ENCODE measurements at places on chromosomes 5 and 9.

GRCh38 chr9:93597142-93597706, 20.8 kb downstream of the PHF2 start:
- no peak for DNase-seq

GRCh38 chr5:6392561-6392960, 14.2 kb upstream of the MED10 start:
- no peak for DNase-seq

DNA sequence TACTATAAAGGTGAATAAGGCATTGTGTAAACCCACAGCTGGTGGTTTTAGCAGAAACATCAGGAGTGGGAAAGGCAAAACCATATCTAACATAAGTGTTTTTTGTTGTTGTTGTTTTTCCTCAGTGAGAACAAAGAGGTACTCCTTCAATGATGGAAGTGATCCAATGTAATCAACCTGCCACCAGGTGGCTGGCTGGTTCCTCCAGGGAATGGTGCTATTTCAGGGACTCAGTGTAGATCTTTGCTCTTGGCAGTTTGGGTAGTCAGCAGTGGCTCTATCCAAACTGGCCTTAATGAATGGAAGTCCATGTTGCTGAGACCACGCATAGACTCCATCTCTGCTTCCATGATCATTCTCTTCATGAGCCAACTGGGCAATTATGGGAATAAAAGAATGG, 10.8 kb downstream of the DMRTA1 start:
- DNase-seq = no peak

DNA sequence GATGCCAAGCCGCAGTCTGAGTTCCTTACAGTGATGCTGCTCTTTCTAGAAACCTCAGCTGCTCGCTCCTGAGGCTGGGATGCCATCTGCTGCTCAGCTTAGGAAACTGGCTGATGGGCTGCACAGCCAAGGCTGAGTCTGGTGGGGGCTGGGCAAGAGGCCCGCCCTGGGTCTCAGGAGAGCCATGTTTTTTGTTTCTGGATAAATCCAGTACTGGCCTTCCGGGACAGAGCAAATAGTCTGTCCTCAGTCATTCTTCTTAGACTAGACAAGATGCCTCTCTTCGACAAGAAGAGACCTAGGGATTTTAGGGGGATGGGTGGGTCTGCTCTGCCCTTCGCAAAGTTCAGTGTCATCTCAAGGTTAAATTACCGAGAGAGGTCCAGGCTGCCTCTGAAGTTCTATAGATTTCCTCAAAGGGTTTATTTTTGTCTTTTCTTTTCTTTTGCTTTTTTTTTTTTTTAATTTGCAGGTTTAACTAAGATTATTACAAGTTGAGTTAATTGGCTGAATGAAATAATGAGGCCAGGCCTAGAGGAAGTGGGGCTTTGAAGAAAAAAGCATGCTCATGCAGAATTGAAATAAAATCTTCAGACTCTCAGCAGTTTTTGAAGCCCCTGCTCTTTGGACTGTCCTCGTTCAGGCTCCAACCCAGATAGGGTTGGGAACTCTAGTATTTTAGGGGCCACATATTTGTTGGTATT, 30.6 kb upstream of the MATR3 start:
- DNase-seq = peak; percentile 92

GRCh38 chr9:97527626-97528528, 26.4 kb downstream of the TMOD1 start:
- no peak for DNase-seq

DNA sequence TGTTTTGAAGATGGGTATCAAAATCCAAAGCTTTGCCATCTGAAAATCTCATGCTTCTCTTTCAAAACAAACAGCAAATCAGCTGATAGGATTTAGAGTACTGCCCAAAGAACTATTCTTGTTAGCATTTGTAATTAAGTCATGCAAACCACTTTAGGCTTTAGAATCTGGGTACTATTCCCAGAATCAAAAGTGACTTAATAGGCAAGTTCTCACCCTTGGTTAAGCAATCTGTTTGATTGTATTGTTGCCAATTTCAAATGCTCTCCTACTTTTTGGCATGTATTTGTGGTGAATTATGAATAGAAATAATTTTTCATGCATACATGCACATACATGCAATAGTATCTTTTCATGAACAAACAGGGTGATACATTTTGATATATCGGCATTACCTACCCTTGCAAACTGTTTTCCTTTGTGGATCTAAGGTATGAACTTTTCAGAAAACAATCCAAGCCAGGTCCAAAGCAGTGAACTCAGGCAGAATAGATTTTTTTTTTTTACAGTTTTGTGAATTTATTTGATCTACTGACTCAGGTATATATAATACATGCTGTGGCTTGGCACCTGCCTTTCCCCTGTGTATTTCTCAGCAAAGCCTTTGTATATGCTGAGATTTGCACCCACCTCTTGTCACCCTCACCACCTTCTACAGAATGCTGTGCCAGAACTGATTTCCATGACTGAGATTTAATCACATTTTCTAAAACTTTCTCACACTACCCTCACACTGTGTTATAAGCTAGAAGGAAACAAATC, 9.0 kb downstream of the IL33 start:
- no peak for DNase-seq

- no peak for DNase-seq
Measured at GRCh38 chr5:4044881-4045280, 449.2 kb downstream of the IRX1 start.

DNA sequence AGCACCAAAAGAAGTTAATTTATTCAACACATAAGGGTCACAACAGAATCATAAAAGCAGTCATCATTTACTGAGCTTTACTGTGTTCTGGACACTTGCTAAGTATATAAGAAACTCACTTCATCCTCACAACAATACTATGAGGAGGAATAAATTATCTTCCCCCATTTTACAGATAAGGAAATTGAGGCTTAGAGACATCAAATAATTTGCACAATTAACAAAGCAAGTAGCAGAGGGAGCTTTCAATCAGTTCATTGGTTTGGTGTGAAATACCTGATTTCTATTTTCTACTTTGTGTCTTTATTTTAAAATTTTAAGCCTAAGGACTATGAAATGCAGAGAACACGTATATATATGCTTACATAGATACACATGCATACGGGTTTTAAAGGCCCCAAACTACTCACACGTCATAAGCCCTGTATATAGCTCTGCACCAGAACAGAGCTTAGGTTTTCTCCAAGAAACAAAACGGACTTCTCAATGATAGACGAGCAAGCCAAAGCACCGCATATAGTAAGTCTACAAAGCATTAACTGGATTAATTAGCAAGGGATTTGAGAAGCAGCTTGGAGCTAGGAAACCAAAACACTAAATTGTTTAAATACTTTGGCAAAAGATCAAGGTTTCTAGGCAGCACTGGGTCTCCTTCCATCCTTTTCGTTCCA, 95.6 kb downstream of the DENND1A start:
- no peak for DNase-seq

DNA sequence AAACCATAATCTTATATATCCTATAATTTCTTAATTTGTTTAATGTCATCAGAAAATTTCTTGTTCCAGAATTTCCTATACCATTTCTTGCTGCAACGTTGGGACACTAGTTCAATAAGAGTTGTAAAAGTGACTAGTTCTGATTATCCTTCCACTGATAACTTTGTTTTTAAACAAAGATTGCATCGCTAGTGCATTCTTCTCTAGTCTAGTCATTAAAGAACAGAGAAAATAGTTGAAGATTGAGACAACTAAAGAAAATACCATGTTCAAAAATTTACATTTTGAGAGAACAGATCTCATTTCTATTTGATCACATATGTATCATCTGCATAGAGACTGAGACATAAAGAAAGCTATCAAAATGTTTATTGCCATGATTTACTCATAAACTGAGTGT, 1888.2 kb downstream of the EFNA5 start:
- DNase-seq = no peak

GRCh38 chr5:94017579-94017978, 276.2 kb upstream of the POU5F2 start:
- DNase-seq = no peak

DNA sequence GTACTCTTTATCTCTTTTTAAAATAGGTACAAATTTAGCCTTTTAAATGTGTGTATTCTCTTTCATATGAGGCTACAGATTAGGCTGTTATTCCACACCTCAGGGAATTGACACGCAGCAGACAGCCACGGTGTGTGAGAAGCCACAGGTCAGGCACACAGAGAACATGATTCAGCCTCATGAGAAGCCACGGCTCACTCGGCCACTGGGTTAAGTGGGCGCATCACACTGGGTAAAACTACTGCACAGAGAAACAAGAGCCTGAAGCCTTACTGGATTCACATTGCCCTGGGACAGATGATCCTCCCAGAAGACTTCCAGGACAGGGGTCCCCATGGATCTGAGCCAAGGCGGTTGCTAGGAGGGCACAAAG, 28.2 kb downstream of the LPCAT1 start:
- DNase-seq = no peak

GRCh38 chr9:95132366-95133324, 184.9 kb downstream of the FANCC start:
- DNase-seq = no peak

All from right hindlimb (tissue), 1 donor.